ENCODE measurements at places on chromosomes 13 and 19.

DNA sequence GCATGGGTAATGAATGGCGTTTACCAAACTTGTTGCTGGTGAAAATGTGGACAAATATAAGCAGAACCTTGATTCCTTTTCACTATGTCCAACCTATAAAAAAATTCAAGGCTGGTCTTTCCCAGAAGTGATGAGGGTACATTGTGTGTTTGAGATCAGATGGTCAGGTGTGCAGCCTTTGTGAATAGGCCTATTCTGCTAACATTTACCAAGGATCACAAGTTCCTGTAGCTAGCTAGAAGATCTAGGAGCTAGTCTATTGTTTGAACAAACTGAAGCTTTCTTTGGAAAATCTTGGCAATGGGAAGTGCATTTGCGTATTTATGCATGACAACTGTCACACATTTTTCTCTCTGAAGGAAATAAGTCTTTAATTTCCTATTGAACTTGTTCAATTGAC is 489.6 kb downstream of the KLF5 start:
- peak; percentile 8 for DNase-seq

DNA sequence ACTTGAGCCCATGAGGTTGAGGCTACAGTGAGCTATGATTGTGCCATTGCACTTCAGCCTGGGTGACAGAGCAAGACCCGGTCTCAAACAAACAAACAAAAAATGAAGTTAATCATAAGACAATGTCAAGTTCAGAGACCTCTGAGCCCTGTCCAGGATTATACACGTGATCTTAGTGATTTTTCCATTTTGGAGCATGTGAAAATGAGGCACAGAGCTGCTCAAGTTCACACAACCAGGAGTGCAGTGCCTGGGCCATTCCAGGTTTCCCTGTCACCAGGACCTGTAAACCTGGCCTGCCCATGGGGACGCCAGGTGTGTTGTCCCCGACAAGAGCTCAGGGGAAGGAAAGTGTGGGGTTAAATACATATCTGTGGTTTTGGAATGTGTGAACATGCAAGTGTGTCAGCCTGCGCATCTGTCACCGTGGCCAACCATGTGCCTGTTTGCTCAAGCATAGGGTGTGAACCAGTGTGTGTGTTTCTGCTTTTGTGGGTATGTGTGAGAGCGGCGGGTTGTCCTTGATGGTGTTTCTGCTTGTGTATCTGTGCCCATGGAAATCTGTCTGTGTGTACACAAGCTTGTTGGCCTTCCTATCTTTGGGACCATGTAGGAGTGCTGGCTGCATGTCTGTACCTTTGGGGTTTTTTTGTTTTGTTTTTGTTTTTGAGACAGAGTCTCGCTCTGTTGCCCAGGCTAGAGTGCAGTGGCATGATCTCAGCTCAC is 1.5 kb upstream of the FXYD1 start:
- DNase-seq, result no peak

- DNase-seq, result no peak
Observed at GRCh38 chr13:75811361-75811760, 175.2 kb downstream of the LMO7 start.

DNA sequence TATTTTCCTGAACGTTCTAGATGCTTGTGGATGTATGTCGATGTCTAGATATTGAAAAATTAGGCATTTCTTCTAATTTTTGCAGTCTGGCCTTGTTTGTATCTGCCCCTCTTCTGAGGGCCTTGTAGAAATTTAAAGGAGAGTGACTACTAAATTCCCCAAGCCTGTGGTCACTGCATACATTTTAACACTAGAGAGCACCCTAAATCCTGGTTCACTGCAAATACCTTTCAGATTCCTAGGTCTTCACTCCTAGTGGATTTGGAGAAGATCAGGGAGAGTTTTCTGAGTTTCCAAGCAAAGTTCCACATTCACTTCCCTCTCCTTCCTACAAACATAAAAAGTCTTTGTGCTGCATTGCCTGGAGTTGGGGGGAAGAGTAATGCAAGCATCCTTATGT is 1272.5 kb downstream of the OLFM4 start:
- peak; percentile 2 for DNase-seq

DNA sequence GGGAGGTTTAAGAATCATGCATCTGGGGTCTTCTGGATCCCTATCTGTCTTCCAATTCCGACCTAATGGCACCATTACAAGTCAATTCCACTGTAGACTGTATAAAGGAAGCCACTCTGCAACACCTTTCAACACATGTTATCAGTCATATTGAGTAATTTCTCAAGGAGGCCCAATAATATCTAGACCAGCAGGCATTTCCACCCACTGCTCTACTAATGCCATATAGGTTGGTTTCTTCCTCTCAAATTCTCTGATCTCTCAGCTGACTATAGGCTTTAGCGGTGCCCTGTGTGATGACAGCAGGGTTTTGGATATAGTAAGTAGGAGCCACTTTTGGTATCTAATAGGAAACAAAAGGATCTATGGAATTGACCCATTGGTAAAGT is 12.4 kb upstream of the ITM2B start:
- DNase-seq, result no peak

DNA sequence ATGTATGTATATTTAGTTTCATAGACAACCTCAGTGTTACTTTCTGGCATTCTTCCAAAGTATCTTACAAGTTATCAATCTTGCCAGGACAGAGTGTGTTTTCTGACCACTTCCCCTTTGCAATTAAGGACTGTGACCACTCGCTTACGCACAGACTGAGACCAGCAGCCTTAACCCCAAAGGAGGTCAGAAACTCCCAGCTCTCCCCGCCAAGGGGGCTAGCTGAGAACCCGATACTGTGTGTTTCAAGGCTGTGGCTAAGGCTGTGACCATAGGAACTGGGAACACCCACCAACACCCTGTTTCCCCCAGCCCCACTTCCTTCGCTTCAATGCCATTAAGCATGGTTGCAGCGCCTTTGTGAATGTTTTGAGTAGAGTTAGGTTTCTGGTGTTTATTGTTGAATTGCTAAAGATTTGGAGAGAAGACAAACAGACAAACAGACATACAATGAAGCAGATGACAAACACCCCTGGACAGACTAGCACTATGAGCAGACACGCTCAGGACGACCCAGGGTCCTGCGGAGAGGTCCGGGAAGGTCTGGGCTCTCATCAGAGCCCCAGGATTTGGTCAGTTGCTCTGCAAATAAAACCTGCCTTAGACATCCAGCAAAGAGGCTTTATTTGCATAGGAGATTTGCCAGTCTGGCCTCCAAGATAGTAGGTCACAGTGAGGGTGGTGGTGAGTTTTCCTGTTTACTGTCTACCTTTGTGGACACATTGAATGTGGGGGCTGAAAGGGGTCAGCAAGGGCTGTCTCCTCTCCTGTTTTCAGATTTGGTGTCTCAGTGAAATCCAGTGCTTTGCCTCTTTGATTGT is 25.0 kb upstream of the TNFSF11 start:
- no peak for DNase-seq

Measured in NCI-H146 (cell line).